Heart left ventricle (tissue), 16 donors: ENCODE measurements at places on chromosomes 5 and 9.

DNA sequence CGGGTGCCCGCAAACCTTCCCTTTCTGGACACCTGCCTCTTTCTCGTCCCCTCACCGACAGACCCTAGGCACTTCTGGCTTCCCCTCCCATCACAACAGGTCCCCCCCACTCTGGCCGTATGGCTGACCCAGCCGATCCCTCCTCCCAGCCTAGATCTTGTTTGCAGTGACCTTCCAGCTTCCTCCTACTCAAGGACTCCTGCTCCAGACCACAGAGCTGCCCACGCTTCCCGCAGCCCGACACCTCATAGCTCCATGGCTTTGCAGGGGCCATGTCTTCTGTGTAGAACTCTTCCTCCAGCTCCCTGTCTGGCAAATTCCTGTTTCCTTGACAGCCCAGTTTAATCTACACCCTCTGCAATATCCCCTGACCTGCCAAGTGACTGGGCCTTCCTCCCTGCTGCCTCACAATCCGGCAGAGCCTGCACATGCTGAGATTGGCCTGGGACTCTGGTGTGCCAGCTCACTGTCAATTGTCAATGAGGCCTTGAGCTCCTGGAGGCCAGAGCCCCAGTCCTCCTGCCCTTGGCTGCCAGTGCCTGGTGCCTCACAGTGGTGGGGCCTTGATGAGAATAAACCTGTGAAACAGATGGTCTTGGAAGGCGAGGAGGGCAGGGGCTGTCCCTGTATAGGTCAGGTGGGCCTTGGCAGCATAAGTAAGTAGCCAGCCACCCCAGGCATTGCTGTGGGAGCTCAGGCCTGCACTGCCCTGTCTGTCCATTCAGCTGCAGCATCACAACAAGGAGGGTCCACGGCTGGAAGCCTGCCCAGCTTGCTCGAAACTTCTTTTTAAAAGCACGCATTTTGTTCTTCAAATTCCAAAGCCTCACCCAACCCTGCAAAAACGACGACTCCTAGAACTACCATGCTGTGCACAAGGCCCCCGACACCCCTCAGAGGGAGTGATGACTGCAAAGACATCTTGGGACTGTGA is 50.5 kb downstream of the GADD45G start:
- no peak for DNase-seq

GRCh38 chr5:1745796-1746370 is 53.8 kb downstream of the MRPL36 start:
- DNase-seq, result no peak

DNA sequence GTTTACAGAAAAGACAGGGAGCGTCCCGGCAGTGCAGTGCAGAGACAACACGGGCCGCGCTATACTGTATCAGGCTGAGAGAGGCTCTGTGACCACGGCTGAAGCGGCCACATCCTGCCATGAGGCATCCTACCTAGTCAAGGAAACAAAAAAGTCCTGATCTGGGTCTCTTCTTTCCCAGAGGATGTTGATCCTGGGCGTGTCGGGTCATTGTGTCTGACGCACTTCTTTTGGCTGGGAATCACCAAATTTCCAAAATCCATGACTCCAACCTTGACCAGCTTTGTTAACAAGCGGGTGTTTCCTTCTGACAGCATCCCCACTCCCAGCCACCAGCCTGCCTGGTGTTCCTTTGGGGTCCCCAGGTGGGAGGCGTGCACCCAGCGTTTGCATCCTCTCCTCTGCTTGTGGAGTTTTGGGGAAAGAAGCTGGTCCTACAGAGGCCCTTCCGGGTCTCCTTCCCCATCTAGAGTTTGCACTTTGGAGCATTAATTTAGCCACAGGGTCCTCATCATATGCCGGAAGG is 91.4 kb upstream of the RAI14 start:
- DNase-seq, result peak; percentile 45

GRCh38 chr9:77879437-77879943 is 152.1 kb downstream of the GNAQ start:
- no peak for DNase-seq

DNA sequence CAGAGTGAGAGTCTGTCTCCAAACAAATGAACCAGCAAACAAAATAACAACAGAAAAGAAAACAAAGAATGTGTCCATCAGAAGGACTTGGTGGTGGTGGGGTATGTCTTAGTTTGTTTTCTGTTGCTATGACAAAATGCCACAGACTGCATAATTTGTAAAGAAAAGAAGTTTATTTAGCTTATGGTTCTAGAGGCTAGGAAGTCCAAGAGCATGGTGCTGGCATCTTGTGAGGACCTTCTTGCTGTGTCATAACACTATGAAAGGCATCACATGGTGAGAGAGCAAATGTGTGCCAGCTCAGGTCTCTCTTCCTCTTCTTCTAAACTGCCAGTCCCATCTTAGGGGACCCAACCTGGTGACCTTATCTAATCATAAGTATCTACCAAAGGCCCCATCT is 10.5 kb downstream of the NPR3 start:
- no peak for DNase-seq

DNA sequence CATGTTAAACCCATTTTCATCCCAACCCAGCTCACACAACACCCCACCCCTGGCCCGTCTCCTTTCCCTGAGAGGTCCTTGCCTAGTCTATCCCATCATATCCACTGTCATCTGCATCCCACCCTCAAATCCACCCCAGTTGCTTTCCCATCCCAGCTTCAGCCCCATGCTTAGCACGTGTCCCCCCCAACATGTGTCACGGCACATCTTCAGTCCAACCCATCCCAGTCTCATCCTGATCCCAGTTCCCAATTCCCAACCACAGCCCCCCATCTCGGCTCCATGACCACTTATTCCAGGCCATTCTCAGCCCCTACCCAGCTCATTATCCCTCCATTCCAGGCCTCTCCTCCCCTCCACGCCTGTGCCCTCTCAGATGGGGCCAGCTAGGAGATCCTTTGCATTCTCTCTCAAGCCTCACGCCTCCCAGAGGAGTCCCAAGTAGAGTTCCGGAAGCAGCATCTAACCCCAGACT is 605 bp upstream of the DBN1 start:
- no peak for DNase-seq

DNA sequence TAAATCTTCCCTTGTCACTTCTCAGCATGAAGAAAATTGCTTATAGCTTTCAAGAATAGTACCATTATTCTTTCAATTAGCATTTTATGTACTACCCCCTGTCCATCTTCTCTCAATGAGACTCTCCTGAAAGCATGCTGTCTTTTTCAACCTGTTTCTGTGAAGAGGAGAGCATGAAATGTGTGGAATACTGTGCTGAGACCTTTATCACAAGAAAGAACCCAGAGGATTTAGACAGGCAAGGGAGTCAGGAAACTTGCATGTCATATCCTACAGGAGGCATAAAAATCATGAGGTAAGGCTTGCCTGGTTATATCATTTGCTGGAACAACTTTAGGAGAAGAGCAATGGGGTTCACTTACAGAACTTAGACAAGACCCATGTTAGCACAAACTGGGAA is 56.7 kb upstream of the LPAR1 start:
- no peak for DNase-seq

GRCh38 chr9:35757226-35757891 is 3.3 kb upstream of the MSMP start:
- peak; percentile 62 for DNase-seq

DNA sequence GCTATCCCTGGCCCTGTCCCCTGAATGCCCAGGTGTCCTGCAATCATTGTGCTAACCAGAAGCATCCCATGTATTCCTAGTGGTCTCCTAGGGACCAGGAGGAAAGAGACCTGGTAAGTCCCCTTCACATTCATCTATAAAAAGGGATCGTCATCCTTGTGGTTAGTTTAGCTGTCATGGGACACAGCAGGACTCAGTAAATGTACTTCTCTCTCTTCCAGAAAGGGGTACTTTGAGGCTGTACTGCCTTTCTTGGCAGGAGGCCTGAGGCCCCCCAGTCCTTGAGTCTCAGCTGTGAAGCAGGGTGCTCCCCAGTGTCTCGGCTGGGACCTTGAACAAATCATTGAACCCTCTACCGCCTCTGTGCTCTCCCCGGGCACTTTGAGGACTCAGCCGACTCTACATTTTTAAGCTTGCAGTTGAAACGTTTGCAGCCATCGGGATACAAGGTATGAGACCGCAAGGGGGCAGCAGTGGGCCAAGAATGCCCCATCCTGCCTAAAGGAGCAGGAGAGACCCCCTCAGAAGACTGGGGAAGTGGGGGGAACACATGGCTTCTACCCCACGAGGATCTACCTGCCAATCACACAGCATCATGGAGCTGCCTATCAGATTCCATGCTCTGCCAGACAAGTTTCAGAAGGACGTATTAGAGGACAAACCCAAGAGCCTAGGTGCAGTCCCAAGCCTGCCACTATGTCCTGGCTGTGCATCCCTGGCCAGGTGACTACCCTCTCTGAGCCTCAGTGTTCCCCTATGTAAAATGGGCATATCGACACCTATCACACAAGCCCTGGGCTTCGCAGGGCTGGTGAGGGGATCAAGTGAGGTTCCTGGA is 2.4 kb upstream of the PHYKPL start:
- peak; percentile 71 for DNase-seq

DNA sequence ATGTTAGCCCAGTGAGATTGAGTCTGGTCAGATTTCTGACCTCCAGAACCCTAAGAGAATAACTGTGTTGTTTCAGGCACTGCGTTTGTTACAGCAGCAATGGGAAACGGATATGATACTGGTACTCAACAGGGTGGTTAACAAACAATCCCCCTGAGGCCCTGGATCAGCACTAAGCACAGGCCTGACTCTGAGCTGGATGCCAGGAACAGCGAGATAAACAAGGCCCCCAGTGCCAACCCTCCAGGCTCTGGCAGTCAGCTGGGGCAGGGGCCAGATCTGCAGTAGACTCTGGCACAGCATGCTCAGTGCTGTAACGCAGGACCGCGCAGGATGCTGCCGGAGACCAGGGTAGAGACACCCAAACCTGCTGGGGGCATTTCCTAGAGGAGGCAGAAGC is 22.1 kb downstream of the CPLX2 start:
- DNase-seq, result peak; percentile 78

GRCh38 chr5:127887282-127887681 is 184.1 kb downstream of the CCDC192 start:
- no peak for DNase-seq

DNA sequence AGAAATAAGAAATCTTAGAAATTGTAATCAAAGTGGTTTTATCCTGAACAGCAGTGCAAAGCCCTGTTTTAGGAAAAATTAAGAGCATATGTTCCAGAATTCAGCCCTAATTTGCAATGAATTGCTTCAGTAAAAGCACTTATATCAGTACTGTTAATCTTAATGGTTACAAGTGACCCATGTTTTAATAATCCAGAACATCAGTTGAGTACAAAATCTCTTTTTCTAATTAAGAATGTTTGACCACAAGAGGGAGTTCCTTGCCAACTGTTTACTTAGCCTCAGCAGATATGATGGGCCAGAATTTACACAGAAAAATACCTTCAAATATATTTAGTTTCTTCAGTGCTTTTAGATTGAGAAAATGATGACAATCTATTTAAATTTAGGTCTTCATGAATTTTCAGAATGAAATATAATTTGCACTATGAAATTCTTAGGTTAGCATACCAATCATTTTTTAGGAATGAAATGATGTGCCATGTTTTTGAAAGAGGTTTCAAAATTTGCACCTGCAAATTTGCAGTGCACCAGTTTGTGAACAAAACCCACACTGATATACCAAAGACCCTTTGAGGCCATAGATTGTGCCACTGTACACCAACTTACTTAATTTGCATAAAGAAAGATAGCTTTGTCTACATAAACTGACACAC is 926.3 kb upstream of the ARRDC3 start:
- no peak for DNase-seq

- DNase-seq, result no peak
These were observed 521.3 kb downstream of the EFNA5 start for GRCh38 chr5:107149243-107150005.

DNA sequence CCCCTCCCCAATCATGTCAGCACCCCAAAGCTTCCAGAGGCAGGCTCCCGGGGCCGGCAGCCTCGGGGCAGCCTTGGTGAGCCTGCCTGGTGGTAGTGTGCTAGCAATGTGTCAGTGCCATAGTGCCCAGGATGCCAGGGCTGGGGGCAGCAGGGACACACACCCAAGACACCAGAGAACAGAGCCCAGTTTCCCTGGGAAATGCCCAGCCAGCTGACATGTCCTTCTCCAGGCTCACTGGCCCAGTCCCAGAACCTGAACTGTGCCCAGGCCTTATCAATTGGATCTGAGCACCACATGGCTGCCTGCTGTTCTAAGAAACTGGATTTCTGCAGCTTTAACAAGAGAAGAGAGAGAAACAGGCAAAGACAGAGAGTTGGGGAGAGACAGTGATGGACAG is 74.9 kb upstream of the LRRTM2 start:
- no peak for DNase-seq

- DNase-seq, result no peak
These were observed 2.4 kb downstream of the GIN1 start for GRCh38 chr5:103117471-103117991.

DNA sequence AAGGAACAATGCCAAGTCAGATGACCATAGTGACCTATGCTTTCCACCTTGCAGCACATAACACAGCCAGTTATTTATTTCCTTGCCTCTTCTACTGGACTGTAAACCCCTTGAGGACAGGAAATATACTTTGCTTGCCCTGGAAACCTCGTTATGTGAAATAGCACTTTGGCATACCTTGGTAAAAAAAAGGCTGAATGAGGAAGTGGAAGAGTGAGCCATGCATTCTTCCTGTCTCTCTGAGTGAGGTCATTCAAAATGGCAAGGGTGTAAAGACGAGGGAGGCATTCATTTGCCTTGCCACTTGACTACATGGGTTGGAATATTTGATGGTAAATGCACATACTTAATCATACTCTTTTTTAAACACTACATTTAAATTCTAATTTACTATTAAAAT is 42.8 kb upstream of the SVEP1 start:
- DNase-seq, result no peak

- DNase-seq, result no peak
These were observed 15.7 kb downstream of the BRD3OS start for GRCh38 chr9:134040781-134041648.

- no peak for DNase-seq
These were observed 195.9 kb downstream of the SGCD start for GRCh38 chr5:156522651-156523529.

DNA sequence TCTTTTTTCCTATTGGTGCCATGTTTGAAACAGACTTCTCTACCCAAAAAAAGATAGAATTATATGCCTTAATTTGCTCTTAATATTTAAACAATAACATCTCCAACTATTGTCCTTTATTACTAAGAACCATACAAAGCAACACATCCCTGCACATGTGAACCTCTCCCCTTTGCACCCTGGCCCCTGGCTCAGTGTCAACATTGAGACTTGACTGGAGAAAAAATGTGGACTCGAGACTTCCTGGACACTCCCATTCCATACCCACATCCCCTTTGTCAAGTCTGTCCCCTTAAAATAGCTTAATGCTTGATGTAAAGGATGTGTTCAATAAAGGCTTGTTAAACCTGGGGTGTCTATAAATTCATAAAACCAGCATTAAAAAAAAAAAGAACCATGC is 53.2 kb downstream of the TTC39B start:
- DNase-seq, result no peak
